ENCODE measurements at places on chromosomes 2 and 18.

DNA sequence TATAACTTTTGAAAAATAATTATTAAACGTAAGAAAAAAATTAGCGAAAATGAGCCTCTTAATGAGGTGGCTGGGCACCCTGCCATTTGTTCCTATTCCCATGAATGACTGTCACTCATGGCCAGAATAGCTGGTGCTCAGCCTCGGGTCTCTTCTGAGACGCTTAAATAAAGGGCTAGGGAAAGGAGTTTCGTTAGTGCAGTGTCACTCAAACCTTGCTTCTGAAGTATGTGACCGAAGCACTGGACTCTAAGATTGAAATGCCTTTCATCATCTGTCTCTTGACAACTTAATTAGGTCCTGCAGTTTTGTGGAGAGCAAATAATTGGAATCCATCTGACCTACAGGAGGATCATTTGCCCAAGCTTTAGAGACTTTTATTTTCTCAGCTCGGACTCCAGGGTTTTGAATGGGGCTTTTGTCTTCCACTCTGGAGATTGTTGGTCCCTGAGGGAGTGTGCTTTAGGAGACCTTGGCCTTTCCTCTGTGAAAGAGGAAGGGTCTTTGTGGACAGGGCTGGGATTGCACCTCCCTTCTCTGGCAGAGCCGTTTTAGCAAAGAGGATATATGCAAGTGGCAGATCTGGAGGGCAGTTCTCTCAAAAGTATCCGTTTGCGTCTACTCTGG lies 42.3 kb upstream of the FHOD3 start:
- DNase-seq, result no peak

GRCh38 chr2:100589527-100589926 lies 26.7 kb downstream of the PDCL3 start:
- DNase-seq, result no peak

- DNase-seq, result no peak
Measured at GRCh38 chr2:189627789-189628188, 33.5 kb upstream of the ASNSD1 start.

GRCh38 chr18:41395695-41396094 lies 559.3 kb upstream of the PIK3C3 start:
- peak; percentile 11 for DNase-seq

- no peak for DNase-seq
Measured at GRCh38 chr2:151020411-151020810, 241.3 kb downstream of the RBM43 start.

DNA sequence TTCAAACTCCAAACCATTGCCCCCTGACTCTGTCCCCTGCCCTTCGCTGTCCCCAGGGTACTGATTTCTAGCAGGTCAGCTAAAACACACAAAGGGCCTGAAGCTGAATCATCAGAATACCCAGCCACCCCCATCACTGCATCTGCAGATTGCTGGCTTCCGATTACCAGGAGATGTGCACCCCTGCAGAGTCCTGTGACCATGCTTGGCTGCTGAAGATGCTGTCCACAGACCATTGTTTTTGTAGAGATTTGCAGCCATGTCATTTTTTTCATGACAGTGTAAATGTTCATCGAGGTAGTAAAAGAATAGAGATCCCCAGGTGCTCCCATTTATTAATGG lies 463.3 kb downstream of the STK39 start:
- no peak for DNase-seq

DNA sequence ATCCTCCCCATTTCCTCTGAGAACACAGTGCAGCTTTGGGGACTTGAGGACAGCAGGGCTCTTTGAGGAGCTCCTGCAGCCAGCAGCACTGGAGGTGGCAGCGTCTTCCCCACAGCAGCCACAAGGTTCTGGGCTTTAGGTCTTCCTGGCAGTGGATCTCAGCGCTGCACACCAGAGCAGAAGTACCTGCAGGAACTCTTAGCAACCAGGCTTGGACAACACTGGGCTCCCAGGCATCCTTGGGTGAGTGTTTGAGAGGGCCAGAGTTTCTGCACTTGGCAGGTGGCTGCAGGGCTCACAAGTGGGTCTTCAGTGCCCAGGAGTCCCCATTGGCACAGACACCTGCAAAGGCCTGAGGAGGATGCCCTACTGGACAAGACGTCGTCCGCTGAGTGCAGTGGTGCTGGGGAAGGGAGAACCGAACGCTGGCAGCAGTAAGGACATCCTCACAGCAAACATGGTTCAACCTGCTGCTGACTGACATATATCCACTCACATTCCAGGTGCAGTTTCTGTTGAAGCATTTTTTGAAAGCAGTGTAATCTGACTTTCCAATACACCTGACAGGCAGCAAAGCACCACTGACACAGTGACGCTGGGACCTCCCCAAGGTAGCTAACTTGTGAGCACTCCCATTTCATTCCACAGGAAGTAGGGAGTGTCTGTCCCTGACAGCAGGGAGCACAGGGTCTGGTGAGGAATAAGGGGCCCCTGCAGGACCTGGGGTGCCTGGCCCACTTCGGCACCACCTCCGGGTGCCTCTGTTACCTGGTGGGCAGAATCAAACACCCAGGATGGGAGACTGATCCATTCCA lies 149.9 kb upstream of the COPS8 start:
- DNase-seq, result no peak

- DNase-seq, result peak; percentile 40
Measured at GRCh38 chr2:240586919-240587800, 626 bp downstream of the CAPN10 start.

GRCh38 chr2:50346629-50347357 lies 685.1 kb downstream of the NRXN1 start:
- no peak for DNase-seq

DNA sequence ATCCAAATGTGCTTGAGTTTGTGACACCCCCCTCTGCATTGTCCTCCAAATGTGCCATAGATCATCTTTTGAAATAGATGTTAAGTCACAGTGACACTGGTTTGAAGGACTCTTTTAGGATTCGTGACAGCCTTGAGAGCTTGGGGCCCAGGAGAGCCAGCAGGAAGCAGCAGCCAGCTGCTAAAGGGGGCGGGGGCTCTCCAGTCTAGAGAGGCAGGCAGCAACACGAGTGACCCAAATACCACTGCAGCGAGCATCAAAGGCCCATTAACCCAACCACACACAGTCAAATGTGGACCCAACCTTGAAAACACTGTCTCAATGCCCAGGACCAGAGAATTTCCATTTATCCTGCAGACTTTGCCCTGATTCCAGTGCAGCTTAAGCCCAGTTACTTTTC lies 75.6 kb downstream of the ZBTB7C start:
- DNase-seq, result peak; percentile 60

DNA sequence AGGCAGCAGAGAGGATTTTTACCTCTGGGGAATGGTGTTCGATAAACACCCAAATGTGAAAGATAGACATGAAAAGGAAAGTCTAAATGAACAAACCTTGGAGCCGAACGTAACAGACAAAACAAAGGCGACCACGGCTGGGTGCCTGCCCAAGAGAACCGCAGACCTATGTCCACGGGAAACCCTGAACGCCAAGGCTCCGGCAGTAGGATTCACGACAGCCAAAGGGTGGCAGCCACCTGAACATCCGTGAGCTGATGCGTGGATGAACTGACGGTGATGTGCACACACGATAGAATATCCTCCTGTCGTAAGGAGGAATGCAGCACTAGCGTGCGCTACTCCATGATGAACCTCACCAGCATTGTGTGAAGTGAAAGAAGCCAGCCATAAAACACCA lies 85.6 kb downstream of the MBP start:
- no peak for DNase-seq

GRCh38 chr2:181648478-181649155 lies 8.3 kb downstream of the CERKL start:
- no peak for DNase-seq

DNA sequence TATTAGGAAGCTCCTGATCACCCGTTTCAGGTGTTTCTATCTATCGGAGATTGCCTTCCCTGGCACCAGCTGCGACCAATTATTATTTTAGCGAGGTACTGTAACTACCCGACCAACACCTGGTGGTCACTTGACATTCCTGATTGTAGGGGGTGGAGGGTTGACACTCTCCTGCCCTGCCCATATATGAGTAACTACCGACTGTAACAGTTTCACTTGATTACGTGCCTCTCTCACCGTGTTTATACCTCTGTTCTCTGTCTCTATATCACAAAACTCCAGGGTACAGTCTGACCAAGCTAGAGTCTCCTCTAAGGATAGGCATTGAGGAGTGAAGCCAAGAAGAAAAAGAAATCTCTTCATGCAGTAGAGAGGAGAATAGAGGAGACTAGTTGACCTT lies 268.0 kb upstream of the LRATD1 start:
- no peak for DNase-seq

- DNase-seq, result no peak
Measured at GRCh38 chr2:240440704-240441320, 5.3 kb downstream of the GPC1 start.

DNA sequence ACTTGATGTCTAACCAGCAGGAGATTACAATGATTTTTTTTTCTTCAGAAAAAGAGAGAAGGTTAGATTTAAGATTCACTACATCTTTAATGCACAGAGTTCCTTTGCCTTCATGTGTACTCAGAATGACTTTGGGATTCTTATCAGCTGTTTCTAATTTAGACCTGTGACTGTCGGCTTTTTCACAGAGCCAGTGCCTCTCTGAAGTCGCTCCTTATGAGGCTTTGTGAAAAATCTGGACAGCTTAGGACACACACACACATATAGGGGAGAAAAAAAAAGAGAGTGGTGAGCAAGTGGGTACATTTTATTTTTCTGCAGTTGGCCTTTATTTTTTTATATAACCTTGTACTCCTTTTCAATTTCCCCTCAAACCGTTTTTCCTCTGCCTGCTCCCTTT lies 893.1 kb upstream of the CELF4 start:
- DNase-seq, result no peak

DNA sequence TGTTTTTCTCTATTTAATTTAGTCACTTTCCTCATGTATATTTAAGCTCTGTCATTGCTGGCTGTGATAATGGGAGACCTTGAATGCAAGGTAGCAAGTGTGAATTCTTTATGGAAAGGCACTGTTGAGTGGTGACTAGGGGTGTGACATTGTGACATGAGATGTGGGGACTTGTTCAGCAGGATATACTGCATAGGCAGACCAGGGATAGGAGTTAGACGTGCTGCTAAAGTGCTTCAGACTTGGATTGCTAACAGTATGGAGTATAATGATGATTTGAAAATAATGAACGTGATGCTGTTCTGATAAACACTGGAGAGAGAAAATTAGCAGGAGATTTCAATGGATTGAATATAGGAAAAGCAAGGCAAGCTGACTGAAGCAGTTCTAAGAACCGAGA lies 135.1 kb downstream of the NCOA1 start:
- DNase-seq, result no peak

GRCh38 chr2:142918624-142919023 lies 41.2 kb downstream of the KYNU start:
- DNase-seq, result no peak

GRCh38 chr18:73316513-73316912 lies 448.7 kb upstream of the NETO1 start:
- no peak for DNase-seq

DNA sequence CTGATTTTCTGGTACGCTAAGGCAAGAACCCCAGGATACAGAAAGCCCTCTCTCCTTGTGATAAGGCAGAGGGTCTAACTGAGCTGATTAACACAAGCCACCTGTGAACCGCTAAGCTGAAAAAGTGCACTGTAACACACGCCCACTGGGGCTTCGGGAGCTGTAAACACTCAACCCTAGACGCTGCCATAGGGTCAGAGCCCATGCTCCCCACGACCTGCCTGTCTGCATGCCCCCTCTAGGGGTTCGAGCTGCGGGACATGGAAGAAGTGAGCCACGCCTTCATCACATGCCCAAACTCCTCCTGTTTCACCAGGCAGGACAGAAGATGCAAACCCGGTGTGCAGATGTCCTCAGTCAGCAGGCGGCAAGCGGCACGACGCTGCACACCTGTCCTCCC lies 173.9 kb upstream of the RAB12 start:
- DNase-seq, result no peak

DNA sequence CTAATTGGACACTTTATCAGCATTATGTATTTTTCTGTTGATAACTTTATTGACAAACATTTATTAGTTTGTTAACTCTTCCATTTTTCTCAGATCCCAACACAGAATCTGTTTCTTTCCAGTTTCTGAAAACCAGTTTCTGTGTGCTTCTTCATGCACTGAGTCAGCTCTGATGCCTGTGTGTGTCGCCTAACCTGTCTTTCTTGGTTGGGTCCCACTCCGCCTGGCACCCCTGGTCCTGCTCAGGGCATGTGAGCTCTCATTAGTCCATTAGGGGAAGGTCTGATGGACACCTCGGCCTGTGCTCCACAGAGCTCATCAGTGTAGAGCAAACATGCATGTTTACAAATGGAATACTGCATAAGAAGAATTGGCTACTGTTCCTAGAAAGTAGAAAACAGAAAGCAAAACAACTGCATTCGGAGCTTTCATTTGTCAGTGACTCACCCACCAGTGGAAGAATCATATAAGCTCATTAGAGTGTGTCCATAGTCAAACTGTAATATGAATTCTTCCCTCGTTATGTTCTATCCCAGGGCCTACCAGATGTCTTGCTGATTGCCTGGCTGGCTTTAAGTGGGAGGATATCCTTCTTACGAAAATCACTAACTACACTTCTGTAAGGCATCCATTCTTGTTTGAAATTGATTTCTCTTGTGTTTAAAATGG lies 137.7 kb downstream of the SNTG2 start:
- no peak for DNase-seq

DNA sequence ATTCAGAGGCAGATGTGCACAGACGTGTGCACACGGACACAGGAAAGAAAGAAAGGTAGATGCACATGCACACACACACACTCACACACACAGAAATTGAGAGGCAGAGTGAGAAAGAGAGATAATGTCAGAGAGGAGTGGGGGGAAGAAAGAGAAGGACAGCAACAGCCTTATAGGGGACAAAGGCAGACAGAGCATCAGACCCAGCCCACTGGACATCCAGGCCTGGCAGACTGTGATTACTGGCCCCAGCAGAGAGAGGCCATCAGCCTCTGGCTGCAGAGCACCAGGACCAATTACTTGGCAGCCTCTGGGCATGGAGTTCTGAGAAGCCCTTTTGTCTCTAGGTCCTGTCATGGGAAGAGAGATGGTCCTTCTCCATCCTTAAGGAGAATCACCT lies 66.1 kb downstream of the C18orf54 start:
- DNase-seq, result no peak

DNA sequence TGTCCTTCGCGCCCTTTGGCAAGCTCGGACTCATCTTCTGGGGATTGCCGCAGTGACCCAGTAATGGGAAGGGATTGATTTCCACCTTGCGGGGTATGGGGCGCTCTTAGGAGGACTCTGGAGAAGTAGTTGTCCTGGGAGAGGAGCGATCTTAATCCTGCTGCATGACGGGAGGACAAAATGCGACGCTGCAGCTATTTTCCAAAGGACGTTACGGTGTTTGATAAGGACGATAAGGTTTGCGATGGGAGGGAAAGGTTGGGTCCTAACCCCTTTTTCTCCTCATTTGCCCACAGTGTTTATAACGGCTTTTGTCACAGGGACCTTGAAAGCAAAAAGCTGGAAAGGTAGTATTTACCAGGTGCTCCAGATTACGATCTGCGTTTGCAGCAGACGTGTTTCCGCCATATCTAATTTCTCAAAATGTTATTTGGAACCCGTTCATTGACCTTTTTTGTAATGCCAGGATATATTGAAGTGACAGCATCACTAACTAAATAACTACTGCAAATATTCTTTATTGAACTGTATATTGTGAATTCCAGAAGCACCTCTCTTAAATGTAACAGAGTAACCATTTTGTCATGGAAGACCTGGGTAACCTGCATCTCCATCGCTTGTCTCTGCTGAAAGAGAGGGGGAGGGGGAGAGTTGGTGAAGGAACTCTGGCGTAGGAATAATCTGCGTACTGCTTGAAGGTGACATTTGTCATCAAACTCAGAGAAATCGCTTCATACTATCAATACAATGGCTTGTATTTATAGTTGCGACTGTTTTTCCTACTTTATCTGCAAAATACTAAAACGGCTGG lies 590 bp downstream of the MDH1 start:
- peak; percentile 4 for DNase-seq

- no peak for DNase-seq
Measured at GRCh38 chr18:22485808-22486244, 68.1 kb upstream of the CTAGE1 start.

All from SHP77 (cell line).